ENCODE measurements at places on chromosomes 2 and 18.
A peak's percentile ranks its signal among the peaks of the same experiment; 100 is the strongest.

- DNase-seq: no peak
Measured at GRCh38 chr18:26307161-26307773, 81.0 kb downstream of the TAF4B start.

DNA sequence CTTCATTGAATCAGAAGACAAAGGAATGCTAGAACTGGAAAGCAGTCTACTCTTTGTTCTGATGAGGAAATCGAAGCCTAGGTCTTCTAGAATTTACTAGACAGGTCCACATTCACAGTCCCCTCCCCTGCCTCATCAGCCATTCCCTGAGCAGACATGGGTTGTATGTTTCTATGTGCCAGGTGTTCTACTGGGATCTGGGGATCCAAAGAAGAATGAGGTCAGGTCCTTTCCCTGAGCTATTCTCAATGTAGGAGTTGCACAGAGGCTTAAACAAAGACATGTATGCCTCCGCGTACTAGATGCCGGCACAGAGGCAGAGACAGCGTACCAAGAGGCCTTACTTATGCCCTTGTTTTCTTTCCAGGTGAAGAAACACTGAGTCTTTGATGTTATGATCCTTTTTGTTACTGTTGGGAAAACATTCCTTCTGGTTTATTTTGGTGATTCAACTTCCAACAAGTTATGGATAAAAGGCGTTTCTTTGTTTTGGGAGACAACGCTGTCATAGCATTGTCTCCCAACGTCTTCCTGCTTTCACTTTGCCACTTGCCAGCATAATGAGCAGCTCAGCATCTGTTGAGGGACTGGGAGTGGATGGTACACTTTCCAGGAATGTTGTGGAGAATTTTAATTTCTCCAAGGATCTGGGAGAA, 174.4 kb downstream of the ALPK2 start:
- DNase-seq: no peak

DNA sequence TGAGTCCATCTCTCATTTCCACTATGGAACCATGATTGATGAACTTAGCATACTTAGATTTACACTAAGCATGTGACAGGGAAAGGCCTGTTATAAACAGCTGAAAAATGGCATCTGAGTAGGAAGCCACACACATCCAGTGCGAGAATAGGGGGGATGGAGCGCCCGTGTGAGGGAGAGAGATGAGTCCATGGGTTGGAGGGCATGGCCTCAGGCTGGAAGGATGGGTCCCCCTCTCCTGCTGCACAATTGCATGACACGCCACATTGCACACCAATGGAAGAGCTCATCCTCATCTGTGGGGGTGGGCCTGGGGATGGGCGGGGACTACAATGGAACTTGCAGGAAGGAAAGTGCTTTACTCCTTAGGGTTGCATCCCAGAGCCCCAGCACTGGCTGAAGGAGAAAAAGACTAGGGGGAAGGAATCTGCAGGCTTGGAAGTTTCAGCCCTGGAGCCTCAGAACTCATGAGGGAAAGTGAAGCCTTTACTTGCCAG, 46.4 kb upstream of the CXCR4 start:
- no peak for DNase-seq

DNA sequence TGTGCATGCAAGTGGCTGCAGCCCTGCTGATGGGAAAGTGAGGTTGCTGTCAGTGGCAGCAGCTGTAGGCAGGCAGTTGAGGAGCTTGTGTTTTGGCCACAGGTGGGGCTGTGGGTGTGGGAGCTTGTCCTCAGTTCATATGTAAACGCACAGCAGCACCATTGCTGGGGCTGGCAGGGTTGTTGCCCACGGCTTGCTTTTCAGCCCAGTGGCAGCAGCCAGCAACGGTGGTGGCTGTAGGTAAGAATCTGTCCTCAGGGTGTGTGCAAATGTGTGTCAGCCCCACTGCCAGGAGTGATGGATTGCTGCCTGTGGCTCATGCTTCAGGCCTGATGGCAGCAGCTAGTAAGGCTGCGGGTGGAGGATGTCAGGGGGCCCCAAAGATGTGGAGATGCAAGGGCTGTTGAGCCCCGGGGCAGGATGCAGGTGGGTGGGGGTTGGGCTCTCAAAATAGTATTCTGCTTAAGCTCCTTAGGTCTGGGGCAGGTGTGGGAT, 141.3 kb upstream of the THUMPD2 start:
- DNase-seq: no peak

DNA sequence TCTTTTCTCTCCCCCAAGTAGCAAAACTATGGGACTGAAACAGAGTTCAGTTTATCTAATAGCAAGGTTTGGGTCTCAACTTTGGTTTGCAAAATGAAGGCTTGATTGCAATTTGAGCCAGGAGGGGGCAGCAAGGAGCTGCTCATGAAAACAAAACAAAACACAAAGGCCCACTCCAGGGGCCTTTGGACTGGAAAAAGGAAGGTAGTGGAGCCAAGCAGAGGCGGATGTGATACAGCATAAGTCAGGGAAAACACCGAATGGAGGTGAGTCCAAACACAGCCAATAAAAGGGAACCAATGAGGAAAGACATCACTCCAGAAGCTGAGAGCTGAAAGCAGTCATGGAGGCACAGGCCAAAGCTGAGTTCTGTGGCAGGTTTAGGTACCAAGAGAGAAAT, 799.7 kb upstream of the ACVR2A start:
- peak; percentile 21 for DNase-seq

GRCh38 chr2:102975996-102976975, 214.5 kb downstream of the TMEM182 start:
- no peak for DNase-seq

DNA sequence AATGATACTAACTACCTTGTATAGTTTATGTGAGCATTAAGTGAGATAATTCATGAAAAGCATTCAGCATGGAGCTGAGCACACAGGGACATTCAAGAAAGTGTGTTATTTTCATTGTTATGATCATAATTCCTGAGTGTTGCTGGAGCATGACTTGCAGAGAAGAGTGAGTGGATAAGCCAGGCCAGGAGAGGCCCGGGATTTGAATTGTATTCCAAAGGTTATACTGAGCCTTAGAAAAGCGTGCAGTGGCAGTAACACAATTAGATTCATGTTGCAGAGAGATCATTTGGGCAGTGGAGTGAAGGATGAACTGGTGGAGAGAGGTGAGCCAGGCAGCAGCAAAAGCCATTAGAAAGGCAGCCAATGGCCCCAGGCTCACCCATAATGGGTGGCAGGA, 142.9 kb upstream of the SH3BP4 start:
- DNase-seq: no peak

- no peak for DNase-seq
Measured at GRCh38 chr2:86213699-86214502, 14.6 kb downstream of the MRPL35 start.

GRCh38 chr2:234595829-234596228, 98.9 kb upstream of the ARL4C start:
- DNase-seq: no peak

DNA sequence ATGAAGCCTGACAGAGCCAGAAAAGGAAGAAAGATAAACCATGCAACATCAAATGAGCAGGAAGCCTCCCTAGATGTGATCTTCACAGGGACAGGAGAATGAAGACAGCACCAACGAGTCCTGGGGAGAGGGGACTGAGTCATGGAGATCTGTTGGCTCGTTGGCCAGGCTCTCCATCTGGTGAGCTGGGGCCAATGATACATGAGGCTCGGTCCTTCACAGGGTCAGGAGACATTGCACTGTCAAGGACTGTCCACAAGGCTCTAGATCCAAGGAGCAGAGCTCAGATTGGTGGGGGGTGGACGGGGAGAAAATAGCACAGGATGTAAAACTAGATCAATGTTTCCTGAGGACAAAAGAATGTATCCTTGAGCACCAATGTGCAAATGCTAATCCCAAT, 735 bp downstream of the CD207 start:
- no peak for DNase-seq

DNA sequence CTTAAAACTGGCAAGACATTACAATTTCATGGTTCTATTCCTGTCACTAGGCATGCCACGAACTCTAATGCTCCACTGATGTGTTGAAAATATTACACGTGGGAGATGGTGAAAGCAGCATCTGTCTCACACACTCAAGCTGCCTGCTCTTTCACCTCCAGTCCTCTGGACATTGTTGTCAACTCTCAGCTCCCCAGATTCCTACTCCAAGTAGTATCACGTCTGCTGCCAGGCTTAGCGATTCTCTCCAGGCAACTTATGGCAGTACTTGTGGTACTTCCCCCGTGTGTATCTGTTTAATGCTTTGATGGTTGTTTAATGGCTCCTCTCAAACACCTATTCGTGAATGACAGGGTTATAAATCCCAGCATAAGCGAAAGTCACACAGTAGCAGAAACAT, 103.8 kb downstream of the TMEFF2 start:
- no peak for DNase-seq

DNA sequence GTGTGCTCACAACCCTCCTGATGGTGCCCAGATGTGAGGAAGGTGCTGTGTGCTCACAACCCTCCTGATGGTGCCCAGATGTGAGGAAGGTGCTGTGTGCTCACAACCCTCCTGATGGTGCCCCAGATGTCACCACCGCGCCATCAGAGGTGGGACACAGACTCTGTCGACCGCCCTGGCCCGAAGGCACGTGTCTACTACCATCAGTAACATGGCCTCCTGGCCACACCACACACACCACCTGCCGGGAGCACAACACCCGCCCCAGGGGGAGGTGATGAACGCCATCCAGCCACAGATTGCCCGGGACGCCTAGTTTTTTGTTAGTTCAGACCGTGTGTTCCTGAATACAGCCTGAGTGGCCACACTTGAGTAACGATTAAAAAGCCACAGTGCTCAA, 24.5 kb downstream of the HDAC4 start:
- no peak for DNase-seq

DNA sequence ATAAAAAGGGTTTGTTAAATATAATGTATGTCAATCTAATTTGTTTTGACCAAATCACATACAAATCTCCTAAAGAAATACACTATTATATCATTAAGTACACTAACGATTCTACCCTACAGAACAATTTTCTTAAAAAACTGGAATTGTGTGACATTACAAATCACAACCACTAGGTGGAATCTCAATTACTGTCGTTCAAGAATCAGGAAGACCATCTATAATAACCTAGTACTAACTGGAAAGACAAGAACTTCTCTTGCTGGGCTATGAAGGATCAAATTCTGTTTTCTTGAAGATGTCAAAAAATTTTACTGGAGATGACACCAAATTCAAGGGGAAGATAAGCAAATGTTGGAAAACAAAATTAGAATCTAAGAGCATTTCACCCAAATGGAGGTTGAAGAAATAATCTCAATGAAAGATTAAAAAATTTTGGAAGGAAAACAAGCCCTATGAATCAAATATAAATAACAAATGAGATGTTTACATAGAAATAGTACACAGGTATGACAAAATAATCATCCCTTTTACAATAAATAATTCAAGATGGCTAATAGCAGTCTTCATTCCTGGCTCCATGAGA, 110.9 kb downstream of the STK39 start:
- no peak for DNase-seq

DNA sequence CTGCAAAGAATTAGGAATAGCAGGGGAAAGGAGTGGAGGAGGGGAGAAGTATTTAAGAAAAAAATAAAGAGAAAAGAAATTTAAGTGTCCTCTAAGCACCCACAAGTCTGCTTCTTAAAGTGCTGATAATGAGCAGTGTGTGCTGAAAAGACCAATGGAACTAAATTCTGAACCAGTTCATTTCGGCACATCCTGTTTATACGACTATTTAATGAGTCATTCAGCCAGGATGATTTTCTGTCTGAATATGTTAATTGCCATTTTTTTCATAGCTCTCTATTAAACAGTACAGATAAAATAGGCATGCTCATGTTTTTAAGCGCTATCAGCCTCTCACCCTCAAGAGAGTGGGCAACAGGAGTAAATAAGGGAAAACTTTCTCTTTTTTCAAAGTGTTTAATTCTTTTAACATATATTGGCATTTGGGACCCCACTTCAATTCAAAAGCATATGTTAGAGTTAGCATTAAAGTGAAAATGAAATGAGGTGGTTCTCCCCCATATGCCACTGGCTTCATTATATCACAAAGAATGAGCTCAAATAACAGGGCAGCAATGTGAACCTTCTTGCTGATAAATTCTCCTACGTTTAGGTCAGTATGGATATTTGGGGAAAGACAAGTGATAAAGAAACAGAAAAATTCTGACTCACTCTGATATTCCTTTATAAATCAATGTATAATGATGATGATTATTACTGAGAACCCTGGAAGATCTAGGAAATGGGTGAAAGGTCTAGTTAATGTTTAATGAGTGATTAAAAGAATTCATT, 87.5 kb downstream of the TCF4 start:
- no peak for DNase-seq

- DNase-seq: no peak
Measured at GRCh38 chr2:190528521-190529001, 6.0 kb downstream of the NEMP2 start.

- DNase-seq: no peak
Measured at GRCh38 chr2:241986836-241987641, 117.5 kb downstream of the RTP5 start.

DNA sequence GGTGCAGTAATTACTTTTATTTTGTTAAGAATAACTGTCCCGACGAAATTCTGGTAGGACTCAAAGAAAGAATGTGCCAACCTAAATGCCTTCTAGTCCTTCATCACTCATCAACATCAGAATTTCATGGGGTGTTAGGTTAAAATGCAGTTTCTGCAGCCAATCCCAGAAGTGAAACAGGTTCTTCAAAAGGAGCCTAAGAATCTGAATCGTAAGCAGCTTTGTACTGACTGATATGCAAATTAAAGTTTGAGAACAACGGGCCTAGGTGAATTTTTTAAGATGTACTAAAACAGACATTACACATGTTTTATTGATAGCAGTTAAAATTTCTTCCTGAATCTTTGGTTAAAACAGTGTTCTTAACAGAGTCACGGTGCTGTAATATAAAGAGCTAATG, 140.3 kb upstream of the ZC3H15 start:
- DNase-seq: no peak

DNA sequence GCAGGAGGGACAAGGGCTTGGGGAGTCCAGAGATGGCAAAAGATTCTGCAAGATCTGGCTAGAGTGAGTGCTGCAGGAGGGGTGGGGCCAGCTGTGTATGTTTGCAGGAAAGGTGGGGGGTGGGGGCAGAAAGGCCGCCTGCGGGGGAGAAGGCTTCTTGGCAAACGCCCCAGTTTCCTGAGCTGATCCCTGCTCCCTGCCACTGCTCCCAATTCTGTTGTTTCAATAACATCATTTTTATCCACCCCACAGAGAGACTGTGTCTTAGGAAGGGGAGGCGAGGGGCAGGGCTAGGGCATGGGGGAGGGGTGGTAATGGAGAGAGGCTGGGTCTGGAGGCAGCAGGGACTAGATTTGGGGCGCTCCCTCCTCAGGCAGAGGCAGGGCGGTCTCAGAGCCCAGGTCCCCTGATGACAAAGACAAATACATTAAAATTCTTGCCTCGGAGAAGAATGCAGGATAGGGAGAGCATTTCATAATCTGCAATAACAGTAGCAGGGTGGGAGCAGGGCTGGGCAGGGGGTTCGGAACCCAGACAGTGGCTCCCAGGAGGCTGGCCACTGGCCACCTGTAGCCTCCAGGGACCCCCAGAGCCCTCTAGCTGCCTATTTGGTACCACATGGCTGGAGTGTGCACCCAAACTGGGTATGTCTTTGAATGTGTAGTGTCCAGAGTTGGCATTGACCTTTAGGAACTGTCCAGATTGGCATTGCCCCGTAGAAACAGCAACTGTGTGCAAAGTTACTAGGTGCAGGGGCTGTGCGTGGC, 2.1 kb upstream of the WNT6 start:
- DNase-seq: no peak
